ENCODE measurements at places on chromosomes 4 and X.

- DNase-seq: no peak
These were observed 231.8 kb downstream of the BANK1 start for GRCh38 chr4:102022343-102022742.

DNA sequence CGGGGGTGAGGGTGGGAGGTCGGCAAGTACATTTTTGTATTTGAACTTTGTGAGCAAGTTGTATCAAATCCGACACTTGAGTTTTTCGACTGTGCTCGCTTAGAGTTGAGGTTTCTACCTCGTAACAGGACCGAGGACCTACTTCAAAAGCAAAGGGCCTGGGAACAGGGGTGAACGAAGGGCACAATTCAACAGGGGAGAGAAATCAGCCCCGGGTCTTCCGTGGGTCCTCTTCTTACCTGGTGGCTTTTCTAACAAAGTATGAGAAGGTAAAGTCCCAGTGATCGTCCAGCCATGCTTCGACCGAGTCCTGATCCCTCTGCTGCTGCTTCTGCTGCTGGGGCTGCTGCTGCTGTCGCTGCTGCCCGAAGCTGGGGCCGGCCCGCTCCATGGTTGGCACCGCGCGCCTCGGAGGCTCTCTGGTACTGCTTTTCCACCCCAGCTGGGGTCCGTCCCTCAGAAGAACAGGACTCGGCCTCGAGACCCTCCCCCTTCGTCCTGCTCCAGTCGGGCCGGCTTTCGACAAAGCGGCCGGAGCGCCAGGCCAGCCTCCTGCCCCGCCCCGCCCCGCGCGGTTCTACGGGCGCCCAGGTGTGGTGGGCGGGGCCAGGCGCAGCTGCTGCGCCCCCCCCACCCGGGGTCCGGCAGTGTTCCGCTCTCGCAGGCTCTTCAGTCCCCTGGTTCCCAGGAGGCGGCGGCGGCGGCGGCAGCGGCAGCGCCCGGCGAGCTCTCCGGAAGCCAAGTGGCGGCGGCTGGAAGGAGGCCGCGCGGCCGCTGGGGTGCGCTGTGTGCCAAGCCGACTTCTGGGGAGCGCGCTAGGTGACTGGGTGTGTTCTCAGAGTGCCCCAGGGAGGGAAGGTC is at the start of gene PDE5A:
Gene PDE5A, minus strand, starts transcription at position 524 of the 861 bp plus-strand sequence. Its CDS starts 133 bp downstream, at position 391.
- peak; percentile 88 for DNase-seq

DNA sequence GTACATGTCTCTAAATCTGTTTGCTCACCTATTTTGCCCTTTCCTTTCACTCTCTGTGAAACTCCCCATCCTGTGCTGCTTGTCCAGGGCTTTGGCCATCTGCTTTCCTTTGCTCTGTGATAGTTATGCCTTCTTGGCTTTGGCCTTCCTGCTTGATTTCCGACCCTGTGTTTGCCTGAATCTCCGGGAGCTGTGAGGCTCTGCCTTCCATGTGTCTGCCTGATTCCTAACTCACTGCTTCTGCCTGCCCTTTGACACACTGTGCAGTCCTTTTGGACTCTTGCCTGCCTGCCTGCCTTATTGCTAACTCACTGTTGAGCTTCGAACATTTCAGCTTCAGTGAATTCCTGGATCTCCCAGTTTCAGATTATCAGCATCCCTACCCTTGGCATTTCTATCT is 143.1 kb downstream of the C4orf33 start:
- DNase-seq: no peak

DNA sequence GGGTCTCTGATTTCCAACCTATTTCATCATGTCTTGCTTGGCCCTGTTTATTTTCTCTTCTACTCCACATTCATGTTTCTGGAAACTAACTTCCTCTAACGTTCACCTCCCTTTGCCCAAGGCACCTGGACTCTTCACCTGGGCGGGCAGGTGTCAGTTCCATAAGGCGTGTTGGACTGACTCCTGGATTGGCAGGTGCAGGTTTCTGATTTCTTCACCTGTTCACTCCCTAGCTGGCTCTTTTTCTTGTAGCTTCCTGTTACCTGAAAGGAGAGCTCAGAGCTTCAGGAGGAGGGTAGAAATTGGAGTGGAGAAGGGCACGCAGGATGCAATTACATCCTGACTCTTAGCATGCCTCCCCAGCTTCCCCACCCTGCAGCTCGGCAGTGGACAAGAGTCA is 350.8 kb upstream of the KLF3 start:
- DNase-seq: no peak

- no peak for DNase-seq
These were observed 45.0 kb downstream of the SLC9A7 start for GRCh38 chrX:46713672-46714490.

- DNase-seq: no peak
These were observed 2.2 kb upstream of the C4orf36 start for GRCh38 chr4:86894455-86894854.

- no peak for DNase-seq
These were observed 1.4 kb upstream of the PTPN13 start for GRCh38 chr4:86592553-86593249.

DNA sequence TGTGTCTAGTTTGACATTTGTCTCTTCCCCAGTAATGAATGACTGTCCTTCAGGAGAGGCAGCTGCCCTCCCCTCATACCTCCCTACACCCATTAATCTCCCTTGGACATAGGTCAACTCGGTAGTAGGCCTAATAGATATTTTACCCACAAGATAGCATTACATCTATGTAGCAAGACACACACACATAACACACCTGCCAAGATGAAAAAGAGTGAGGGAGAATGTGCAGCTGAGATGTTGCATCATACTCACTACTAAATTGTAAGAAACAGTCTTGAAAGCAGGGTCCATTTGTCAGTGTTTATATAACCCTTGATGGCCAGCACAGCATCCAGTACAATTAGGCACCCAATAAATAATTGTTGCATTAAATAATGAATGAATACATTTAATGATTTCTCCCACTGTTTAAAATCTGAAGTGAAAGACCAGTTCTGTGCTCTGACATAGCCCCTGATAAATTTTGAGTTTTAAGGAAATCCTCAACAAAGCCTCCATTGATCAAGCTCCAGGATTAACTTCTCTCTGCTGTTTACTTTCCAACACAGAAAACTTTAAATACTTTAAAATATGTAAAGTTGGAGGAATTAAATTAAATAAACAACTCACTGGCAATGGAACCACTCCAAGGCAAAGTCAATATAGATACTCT is 440.8 kb upstream of the RASGEF1B start:
- DNase-seq: no peak

DNA sequence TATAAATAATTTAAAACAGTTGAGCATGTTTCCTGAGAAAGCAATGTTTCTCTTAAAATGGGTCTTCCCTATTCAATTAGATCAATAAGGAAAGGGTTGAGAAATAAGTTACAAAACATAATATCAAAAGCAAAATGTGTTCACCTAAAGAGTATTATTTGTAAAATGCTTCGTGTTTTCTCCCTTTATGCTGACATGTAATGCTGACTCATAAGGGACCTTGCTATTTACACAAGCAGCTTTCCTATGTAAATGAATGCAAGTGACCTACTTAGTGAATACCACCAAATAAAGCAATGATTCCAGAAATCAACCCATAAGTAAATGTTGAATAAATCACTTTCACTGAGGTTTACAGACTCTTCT is 91.5 kb downstream of the ELOVL6 start:
- no peak for DNase-seq

- peak; percentile 59 for DNase-seq
These were observed 45.0 kb downstream of the CCDC149 start for GRCh38 chr4:24867766-24868296.

GRCh38 chr4:20219521-20219920 is 32.2 kb upstream of the SLIT2 start:
- no peak for DNase-seq

DNA sequence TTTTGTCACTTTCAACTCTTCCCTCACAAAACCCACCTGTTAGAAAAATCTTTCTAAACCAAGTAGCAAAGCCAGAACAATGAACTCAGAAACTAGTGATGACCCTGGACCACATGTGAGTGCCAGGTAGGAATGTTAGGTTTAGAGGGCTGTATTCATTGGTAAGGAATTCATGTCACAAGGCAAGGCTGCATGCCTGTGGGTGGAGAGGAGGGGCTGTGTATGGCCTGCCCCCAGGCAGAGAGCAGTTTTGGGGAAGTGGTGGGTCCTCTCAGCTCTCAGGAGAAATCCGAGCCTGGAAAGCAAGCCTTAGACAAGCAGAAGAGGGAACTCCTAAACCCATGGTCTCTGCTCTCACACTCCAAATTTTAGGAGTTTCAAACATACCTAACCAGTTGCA is 2.4 kb downstream of the RNF175 start:
- no peak for DNase-seq

GRCh38 chr4:167966143-167966542 is 126.2 kb upstream of the ANXA10 start:
- DNase-seq: no peak

DNA sequence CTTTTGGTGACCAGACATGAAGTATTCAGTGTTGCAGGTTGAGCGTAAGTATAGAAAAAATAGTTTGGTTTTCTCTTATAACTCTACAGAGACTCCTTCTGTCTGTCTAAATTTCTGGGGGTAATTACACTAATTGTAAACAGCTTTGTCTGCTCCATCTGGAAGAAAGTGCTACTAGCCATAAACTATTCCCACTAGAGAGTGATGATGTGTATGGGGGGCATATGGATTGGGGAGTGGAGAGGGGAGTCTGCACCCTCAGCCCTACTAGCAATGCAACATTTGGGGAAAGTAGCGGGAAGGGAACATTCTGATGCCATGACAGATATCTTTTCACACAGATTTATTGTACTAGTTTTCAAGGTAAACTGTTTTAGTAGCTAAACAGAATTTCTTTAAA is 549.7 kb downstream of the TRIML1 start:
- DNase-seq: no peak

DNA sequence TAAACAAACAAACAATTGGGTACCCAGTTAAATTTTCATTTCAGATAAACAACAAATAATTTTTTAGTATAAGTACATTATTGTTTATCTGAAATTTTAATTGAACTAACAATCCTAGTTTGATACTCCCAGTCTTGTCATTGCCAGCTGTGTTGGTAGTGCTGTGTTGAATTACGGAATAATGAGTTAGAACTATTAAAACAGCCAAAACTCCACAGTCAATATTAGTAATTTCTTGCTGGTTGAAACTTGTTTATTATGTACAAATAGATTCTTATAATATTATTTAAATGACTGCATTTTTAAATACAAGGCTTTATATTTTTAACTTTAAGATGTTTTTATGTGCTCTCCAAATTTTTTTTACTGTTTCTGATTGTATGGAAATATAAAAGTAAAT is 2.9 kb downstream of the CXCL8 start:
- no peak for DNase-seq

DNA sequence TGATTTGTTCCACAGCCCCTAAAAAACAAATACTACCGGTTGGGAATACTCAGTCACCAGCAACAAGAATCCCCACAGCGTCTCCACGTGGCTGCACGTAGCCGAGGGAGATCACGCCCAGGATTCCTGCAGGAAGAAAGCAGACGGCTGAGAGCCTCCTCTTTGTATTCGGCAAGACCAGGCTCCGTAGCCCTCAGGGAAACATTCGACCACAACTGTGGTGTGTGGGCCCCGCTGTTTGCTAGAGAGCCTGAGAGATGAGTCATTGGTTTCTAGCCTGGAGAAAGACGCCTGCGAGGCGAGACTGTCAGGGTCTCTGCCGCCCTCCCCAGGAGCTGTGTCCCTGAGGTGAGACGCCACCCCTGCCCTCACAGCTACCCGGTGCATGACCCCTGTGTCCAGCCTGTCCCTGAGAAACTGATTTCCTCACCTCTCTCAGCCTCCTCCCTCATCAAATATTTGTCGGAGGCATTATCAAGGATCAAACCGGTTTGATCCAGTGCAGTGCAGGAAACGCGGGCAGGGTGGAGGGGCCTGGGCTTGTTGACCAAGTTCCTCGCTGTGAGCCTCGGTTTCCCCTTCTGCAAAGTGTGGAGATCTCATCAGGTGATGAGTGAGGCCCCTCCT is 4.7 kb upstream of the S100P start:
- DNase-seq: peak; percentile 60

GRCh38 chr4:110472583-110473329 is 3.2 kb upstream of the ENPEP start:
- peak; percentile 55 for DNase-seq

- peak; percentile 86 for DNase-seq
These were observed 46.3 kb downstream of the STARD8 start for GRCh38 chrX:68693481-68694434.

DNA sequence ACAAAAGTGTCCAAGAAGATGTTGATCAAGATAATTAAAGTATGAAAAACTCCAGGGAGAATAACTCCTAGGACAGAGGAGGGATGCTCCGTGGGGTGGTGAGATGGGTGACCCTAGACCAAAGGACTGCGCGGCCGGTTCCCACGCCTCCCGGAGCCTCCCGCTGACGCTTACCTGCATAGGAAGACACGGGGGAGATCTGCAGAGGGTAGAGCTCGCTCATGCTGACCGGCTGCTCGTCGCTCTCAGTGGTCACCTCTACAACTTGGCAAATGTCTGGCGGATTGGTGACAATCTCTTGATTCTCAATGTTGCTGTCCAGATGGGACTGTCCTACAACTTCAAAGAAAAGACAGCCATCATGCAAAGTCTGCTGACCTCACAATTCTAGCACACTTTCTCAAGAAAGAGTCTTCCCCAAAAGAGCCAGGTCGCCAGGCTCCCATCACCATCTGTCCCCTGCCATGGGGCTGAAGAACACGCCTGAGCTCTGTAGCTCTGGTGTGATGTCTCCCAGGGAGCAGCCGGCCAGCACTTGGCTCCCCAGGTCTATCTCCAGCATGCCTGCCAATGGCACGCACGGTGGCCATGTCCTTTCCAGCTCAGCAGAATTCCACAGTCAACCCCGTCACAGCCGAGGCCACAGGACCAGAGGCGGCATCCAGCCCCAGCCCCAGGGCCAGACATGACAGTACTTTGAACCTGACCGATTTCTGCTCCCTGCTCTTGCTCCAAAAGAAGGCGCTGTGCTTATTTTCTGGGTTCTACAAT is 75.4 kb downstream of the IRF2 start:
- DNase-seq: no peak

DNA sequence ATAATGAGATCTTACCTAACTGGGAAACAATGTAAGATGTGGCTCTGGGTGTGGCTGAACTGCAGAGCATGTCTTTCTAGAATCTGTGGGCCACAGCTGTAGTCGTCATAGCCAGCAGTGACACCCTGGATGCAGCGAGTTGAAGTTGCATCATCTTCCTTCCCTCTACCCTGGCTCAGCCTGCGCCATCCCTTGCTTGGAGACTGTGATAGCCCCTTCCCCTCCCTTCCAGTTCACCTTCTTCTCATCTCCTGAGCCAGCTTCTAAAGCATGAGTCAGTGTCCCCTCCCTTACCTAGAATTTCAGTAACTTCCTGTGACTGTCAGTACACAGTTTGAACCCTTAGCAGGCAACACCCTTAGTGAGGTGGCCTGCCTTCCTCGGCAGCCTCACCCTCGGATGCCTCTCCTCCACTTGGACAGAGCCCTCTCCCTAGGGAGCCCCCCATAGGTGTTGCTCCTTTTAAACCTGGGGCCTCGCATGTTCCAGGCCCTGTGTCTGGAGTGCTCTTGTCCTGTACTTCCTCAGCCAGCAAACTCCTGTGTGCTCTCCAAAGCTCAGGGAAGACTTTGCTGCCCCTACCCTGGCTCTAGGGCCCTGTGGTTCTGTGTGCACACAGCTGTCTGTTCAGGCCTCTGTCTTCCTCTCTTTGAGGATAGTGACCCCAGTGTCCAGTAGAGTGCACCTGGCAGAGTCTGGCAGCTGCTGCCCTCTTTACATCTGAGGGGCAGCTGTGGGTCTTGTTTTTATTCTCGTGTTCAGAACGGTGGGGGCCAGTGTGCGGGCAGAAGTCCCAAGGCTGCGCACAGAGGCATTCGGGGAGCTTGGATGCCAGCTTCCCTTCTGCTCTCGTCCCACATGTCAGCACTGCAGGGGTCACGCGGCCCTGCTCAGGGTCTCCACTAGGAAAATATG is 43.7 kb upstream of the TADA2B start:
- DNase-seq: no peak

- DNase-seq: no peak
These were observed 9.9 kb downstream of the CRMP1 start for GRCh38 chr4:5882947-5883346.

Measured in iPS-NIHi11 (cell line).